NCI-H1930 (cell line): ENCODE measurements at places on chromosomes 4 and X.

DNA sequence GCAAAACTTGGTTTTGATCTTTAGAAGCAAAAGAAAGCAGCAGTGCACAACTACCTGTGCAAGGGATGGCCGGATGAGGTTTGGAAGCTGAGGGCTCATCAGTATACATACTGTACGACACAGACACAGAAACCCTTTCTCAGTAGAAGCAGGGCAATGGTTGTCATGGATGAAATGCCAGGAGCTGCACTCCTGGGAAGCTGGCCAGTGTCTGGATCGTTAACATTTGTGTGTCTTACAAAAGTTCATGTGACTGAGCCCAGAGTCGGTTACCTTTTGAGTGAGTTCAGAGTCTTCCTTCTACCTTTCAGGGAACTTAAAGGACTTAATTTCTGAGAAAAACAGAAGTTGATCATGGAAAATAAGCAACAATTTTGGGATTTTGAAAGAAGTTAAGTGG is 230.3 kb downstream of the APBB2 start:
- DNase-seq: no peak

DNA sequence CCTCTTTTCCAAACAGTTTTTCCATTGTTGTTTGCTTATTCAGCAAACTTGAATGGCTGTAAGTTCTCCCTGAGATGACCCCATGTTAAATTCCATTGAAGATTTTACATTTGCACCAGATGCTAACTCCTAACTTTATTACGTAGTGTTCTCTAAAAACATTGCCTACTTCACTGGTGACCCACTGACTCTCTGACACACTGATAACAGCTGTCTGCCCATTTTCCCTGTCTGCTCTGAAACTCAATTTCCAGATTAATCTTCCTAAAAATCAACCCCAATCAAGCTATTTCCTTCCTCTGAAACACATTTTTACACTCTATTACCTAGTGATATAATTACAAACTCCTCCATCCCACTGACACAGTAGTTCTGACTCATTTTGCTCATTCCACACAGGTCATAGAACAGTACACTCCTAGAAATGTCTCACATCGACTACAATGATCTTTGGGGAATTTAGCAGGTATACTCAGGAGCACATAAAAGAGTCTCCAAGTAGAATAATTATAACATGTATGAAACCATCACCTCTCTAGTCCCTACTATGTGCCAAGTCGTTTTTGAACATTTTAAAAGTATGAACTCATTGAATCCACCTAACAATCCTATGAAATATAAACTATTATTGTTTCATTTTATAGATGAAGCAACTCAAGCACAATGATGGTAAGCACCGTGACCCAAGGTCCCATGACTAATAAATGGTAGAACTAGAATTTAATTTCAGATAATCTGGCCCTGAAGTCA is 210.9 kb downstream of the SLIT2 start:
- DNase-seq: no peak

DNA sequence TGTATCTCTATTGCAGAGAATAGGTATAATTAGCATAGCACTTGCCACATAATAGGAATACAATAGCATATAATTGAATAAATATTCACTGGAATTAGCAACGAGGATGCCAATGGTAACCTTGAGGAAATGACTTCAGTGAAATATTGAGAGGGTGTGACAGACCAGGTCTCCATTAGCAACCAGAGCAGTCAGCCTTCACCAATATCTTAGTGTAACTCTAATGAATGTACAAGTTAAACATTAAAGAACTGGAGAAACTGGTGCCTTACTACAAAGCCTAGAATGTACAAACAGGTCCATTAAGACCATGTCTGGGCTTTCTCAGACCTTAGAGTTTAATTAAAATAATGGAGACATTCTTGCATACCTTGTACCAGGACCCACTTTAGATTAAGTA is 143.0 kb downstream of the MAGEB17 start:
- DNase-seq: no peak

DNA sequence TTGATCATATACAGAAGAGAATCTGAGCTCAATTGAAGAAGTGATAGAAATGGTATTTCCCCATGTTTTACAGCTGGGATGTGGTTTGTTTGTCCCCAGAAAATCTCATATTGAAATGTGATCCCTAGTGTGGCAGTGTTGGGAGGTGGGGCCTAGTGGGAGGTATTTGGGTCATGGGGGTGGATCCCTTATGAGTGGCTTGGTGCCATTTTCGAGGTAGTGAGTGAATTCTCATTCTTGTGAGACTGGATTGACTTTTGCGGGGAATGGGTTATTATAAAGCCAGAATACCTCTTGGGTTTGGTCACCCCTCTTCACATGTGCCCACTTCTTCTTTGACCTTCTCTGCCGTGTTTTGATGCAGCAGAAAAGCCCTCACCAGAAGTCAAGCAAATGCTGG is 29.6 kb upstream of the PAGE1 start:
- DNase-seq: no peak

GRCh38 chr4:89765966-89766365 is 71.0 kb downstream of the SNCA start:
- DNase-seq: no peak

DNA sequence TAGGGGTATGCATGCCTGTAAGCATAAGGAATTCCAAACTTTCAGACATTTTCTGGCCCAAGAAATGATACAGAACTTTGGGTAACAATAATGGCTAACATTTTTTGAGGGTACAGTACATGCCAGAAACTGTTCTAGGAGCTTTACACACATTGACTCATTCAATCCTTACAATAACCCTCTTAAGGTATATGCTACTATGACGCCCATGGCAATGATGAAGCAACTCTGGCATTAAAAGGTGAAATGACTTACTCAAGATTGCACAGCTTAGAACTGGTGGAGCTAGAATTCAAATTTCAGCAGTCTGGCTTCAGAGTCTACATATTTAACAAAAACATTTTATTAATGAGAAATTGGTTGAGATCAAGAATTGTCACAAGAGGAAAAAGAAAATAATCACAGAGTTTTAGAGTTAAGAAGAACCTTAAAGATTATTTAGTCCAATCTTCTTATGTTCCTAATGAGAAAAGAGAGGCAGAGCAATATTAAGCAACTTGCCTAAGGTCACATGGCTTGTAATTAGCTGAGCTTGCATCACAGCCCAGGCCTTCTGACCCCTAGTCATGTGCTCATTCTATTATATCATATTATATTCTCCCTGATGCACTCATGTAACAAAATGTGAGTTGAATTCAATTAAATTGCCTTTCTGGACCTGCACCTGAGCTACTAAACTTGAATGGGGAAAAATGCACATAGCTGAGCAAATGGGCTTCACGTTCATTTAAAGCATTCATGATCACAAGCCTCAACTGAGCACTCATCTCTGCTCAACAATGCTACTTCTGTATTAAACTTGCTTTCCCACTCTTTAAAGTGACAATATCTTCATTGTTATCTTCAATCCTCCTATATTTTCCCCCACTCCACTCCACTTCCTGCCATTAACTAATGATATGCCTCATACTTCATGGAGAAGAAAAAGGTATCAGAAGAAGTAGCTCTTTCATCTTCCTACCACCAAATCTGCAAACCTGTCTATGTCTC is 73.2 kb downstream of the ENOX2 start:
- no peak for DNase-seq

- DNase-seq: no peak
These were observed 8.1 kb downstream of the RIPPLY1 start for GRCh38 chrX:106894978-106895452.

DNA sequence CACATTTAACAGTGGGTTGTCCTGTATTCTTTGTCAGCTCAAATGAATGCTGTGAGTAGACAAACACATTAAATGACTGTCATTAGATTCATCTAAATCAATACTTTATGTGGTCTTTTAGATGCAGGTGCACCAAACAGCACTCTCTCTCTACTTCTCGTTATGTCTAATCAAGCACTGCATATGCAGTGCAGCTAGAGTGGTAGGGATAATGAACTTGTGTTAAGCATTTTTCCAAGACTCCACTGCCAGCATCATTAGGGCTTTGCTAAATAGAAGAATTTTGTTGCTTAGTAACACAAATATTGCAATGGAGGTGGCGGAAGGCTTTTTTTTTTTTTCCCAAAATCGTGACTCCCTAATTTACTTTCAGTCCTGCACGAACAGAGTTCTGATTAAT is 447.0 kb upstream of the GALNT7 start:
- DNase-seq: peak; percentile 83

- no peak for DNase-seq
These were observed 3.4 kb upstream of the SEC24D start for GRCh38 chr4:118839221-118839927.

GRCh38 chrX:132716006-132716405 is 227.2 kb upstream of the MBNL3 start:
- no peak for DNase-seq

- no peak for DNase-seq
These were observed 24.0 kb downstream of the TAB3 start for GRCh38 chrX:30865015-30865414.

DNA sequence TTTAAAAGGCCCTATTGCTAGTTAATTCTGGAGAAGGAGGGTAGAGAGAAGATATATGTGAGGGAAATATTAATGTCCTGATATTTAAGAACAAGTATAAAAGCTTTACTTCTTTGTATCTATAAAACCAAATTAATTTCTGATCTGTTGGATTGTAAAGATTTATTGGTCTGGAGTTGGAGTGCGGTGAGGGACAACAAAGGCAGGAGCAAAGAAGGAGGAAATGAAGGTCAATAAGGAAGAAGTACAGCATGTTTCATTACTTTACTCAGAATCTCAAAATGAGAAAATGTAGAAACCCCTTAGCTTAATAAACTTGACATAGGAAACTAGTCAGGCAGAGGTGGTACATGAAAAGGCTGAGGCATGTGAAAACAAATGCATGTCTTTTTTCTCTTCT is 192.9 kb downstream of the PALLD start:
- no peak for DNase-seq

DNA sequence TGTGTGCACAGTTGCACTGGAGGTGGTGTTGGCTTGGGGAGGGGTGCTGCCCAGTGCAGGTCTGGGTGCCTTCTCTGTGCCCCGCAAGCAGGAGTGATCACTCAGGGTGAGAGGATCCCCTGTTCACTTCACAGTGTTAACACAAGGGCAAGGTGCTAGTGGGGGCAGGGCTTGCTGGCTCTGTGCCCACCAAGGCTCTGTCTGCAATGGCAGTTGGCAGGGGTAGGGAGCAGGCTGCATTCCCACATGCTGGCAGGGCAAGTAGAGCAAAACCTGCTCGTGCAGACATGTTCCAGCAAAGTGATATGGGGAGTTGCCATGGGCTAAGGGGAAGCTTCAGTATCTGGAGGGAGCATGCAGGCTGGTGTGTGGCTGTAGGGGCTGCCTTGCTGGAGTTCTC is 428.0 kb downstream of the ZNF674 start:
- DNase-seq: no peak

DNA sequence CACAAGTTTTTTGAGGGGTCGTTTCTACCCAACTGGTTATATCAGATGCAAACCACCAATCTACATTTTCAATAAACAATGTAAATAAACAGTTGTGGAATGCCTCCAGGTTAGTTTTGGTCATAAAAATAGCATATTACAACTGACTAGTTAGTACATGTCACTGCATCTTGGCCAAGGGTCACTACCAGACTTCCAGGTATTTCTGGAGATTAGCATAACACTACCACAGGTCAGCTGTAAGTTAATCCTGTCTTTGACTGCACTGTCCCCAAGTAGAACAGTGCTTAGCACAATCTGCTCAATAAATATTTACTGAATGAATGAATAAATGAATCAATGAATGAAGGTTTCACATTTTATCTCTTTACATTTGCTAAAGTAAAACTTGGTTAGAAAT is 64.4 kb downstream of the TBC1D19 start:
- DNase-seq: no peak

- no peak for DNase-seq
These were observed 45.0 kb upstream of the UPRT start for GRCh38 chrX:75228854-75229253.

GRCh38 chr4:166499820-166500219 is 626.8 kb downstream of the TLL1 start:
- no peak for DNase-seq

- DNase-seq: no peak
These were observed 29.7 kb upstream of the IL9R start for GRCh38 chrX:155967653-155968325.

DNA sequence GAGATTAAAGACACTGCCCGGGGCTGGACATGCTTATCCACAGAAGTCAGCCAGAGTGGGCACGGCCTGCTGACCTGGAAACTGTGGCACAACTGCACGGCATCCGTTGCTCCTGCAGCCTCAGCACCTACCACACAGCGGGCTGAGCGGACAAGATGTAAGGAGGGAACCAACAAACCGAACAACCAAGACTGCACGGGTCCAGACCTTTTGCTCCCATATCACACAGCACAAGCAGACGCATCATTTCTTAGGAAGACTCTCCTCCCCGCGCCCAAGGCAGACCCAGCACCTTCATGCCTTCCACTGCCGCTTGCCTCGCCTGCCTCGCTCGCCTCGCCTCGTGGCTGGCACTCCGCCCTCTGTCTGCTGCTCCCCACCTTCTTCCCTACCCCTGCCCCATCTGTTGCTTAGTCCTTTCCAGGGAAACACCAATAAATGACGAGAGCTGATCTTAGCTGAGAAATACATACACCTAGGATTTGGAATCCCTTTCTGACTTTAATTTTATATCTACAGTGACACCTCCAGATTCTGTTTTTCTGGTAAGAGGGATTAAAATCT is 79.0 kb downstream of the AFAP1 start:
- no peak for DNase-seq

DNA sequence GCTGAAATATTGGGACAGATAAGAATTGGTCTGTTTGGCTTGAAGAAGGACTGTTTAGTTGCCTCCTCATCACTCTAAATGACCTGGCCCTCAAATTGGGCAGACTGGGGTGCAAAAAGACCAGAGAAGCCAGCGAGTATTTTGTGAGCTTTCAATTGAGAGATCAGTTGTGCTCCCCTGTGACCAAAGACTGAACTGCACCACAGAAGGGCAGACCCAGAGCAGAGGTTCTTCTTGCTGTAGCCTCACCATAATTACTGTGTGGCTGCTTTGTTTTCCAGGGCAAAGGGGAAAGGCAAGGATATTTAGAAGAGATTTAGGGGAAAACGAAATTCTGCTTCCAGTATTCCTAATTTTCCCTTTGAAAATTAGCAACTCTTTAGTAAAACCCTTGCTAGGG is 104.0 kb upstream of the MBNL3 start:
- no peak for DNase-seq

GRCh38 chr4:13701937-13702446 is 74.5 kb upstream of the BOD1L1 start:
- DNase-seq: no peak

GRCh38 chrX:74923942-74924448 is 1.3 kb downstream of the NEXMIF start:
- no peak for DNase-seq

DNA sequence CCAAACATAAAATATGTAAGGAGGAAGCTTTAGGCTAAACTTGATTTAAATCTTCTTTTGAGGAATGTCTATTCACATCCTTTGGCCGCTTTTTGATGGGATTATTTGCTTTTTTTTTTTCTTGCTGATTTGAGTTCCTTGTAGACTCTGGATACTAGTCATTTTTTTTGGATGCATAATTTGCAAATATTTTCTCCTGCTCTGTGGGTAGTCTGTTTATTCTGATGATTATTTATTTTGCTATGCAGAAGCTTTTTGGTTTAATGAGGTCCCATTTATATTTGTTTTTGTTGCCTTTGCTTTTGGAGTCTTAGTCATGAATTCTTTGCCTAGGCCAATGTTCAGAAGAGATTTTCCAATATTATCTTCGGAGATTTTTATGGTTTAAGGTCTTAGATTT is 144.9 kb downstream of the MAGEC2 start:
- no peak for DNase-seq

GRCh38 chr4:137212601-137213000 is 319.7 kb downstream of the PCDH18 start:
- no peak for DNase-seq

GRCh38 chr4:10031668-10032590 is 10.6 kb upstream of the SLC2A9 start:
- no peak for DNase-seq
